DND-41 (cell line): ENCODE measurements at places on chromosomes 3 and 15.
A peak's percentile ranks its signal among the peaks of the same experiment; 100 is the strongest.

DNA sequence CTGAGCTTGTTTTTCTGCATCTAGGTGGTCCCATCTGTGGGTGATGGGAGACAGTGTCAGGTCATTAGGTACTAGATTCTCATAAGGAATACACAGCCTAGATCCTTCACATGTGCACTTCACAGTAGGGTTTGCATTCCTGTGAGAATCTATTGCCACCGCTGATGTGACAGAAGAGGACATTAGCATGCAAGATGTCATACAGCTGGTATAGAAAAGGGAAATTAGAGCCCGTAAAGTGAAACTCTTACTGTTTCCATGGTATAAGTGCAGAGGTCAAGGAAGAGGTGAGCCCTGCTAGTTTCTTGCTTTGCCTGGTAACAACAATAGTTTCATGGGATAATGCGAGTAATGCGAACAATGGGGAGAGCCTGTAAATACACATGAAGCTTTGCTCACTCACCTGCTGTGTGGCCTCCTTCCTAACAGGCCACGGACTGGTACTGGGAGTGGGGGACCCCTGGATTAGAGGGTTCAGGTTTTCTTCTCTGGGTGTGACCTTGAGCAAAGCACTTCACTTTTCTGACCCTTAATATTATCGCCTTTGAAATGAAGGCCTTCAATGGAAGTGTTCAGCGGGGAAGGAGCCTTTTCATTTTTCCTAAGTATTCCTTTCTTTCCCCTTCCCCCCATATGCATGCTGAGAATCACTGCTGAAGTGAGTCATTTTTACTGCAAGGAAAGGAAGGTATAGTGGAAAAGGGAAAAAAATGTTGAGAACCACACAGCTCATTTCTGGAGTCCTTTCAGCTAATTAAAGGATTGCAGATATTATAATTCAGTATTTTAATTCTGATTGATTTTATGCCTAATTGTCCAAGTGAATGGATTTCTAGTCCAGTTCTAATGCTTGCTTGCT is 286.4 kb downstream of the UBE2E2 start:
- DNase-seq, result no peak

DNA sequence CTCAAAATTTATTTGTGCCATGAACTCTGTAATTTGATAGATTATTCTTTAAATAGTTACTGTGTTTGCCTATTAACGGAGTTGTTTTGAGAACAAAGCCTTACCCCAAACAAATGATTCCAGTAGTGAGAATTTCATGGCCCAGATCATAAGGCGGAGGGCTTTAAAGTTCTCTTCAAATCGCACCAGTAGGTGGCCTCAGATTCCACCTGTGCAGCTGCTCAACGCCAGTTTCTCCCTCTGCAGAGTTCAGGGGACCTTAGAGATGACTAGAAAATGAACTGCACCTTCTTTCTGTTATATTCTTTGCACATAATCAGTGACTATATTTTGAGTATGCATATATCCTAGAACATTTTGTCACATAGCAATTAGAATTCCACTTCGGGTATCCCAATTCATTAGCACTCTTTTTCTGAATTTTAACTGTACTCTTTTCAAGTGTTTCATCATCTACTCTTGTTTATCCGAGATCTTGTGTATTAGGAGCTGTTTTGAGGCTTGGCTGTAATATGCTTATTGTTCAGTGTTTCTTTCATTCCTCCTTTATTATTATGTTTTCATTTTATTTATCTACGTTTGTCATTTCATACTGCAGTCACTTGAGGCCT is 232.6 kb upstream of the CHRM5 start:
- peak; percentile 15 for DNase-seq

GRCh38 chr15:41967506-41968206 is 4.7 kb downstream of the EHD4 start:
- no peak for DNase-seq

- DNase-seq, result no peak
Measured at GRCh38 chr3:149586871-149587270, 71.0 kb downstream of the WWTR1 start.

DNA sequence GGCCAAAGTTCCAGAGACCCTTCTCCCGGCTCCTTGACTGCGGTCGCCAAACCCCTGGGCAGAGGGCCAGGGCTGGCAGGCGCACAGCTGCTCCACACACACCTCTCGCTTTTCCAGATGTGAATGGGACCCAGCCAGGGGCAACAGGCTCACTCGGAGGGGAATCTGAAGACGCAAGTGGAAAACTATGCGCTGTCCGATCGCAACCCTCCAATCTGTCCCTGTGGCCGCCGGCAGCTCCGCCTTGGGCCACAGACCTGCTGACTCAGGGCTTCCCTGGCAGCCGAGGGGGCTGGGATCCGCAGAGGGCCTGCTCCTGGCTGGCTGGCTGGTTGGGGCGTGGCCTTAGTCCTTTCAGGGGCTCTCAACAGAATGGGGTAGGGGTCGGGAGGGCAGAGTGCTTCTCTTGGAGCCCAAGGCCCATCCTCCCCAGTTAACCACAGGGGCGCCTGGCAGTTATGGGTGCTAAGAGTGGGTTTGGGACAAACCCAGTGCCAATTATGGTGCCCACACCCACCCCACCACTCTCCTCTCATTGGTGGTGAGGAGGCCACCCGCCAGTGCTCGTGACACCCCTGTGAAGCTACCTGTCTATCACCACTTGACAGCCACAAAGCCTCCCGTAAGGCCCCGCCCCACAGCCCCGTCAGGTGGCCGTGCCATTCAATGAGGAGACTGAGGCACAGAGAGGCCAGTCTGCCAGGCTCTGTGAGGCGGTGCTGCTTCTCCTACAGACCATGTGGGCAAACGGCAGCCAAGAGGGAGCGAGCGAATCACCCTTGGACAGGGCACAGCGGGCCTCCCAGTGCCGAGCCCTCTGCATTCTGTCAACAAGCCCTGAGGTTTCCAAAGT is 53.8 kb downstream of the IQSEC1 start:
- DNase-seq, result no peak

DNA sequence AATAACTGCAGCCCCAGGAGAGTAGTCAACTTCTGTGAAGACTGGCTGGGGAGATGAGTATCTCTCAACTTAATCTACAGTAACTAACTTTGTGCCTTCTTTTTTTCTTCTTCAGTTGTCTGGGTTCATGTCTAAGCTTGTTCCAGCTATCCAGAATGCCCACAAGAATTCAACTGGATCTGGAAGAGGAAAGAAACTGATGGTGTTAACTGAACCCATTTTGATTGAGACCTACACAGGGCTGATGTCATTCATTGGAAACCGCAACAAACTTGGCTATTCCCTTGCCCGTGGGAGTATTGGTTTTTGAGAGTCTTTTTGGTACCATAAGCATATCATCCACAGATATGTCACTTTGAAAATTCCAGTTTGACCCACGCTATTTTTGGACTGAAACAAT is 148.7 kb downstream of the TPRG1 start:
- no peak for DNase-seq

DNA sequence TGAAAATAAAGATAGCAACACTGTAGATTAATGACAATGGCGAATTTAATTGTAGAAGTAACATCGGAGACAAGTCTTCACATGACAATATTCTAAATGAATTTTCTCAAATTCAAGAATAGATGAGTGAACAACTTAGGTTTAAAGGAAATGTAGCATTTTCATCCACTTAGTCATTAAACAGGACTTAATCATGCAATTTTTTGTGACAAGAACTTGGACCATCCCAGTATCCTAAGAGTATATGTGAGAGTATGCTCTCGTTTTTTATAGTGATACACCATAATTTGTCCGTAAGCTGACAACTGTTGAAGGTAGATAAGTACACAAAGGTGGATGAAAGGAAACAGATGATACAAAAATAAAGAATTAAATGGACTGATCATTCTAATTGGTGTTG is 81.5 kb downstream of the DLG1 start:
- no peak for DNase-seq

GRCh38 chr3:189766416-189766815 is 135.2 kb downstream of the TP63 start:
- no peak for DNase-seq

DNA sequence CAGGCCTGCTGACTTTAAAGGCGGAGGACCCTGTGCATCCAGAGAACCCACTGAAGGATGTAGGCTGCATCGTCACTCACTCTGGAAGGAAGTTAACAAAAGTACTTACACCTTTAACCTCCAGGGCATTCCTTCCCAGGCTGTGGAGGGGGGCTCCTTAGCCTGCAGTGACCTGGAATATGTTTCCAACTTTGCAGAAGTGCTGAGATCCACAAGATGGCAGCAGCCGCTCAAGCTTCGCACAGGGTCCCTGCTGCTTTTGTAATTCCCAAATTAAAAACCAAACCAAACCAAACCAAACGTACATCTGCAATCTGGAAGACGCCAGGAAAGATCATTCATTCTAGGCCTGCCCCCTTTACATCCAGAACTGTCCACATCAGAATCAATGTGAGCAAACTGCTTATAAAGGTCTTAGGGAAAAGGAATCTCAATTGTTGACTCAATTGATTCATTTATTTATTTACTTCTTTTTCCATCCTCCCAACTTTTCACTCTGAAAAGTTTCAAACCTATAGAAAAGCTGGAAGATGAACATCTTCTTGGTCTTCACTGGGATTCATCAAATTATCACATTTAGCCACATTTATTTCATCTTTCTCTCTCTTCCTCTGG is 70.5 kb upstream of the KLHL25 start:
- DNase-seq, result peak; percentile 31

- DNase-seq, result no peak
Measured at GRCh38 chr15:29556380-29556779, 265.9 kb downstream of the TJP1 start.

DNA sequence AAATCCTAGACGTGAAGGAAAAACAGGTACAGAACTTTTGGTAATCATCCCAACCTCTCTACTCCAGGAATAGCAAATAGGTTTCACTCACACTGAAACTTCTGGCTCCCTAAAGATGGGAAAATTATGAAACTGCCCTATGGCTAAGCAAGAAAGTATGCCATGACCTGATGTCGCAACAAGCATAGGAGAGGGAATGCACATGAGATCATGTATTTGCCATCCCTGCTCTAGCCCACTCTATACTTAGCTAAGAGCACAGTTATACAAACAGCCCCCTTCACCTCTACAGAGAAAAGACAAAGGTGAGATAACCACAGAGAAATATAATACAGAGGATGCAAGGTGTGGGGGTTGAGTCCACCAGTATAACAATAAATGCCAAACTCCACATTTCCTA is 102.7 kb downstream of the TBC1D5 start:
- no peak for DNase-seq

DNA sequence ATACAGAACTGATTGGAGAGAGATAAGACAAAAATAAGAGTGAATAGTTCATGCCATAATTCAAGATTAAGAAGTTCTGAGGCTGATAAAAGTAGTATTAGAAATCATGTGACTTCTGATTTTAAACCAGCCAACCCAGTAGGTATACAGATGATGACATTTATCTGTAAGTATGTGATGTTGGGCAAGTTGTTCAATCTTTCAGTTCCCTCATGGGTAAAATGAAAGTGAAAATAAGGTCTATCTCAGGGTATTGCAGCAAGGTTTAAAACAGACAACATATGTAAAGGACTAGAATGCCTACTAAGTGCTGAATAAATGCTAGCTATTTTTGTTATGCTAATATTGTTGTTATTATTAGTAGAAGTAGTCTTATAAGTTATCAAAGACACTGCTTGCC is 1055.7 kb downstream of the NAALADL2 start:
- no peak for DNase-seq

GRCh38 chr3:131712662-131713061 is 209.9 kb upstream of the MRPL3 start:
- DNase-seq, result no peak

DNA sequence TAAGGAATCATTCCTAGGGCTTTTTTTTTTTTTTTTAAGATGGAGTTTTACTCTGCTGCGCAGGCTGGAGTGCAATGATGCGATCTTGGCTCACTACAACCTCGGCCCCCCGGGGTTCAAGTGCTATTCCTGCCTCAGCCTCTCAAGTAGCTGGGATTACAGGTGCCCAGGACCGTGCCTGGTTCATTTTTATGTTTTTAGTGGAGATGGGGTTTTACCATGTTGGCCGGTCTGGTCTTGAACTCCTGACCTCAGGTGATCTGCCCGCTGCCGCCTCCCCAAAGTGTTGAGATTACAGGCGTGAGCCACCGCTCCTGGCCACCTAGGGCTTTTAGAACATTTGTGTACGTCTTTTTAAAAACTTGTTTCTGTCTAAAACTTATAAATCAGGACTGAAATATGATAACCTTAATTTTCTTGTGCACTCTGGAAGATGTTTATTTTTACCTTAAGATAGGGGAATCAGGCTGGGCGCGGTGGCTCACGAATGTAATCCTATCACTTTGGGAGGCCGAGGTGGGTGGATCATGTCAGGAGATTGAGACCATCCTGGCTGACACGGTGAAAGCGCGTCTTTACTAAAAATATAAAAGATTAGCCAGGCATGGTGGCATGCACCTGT is 21.8 kb downstream of the PIAS1 start:
- no peak for DNase-seq

- DNase-seq, result no peak
Measured at GRCh38 chr3:130692455-130692854, 54.2 kb downstream of the PIK3R4 start.

DNA sequence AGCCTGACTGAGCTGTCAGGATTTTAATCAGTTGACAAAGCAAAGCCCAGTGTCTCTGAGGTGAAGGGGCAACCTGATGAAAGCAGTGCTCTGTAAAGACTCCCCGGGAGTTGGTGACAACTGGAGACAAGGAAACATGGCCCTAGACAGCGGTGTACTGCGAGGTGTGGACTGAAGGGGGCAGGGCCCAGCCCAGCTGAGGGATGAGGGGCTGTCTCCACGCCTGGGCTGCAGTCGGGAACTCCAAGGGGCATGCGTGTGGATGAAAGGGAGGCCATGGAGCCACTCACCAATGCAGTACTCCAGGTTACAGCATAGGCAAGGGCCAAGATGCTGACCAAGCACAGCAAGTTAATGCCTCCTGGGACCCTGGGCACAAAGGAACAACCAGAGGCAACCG is 45.1 kb downstream of the SCAP start:
- no peak for DNase-seq

DNA sequence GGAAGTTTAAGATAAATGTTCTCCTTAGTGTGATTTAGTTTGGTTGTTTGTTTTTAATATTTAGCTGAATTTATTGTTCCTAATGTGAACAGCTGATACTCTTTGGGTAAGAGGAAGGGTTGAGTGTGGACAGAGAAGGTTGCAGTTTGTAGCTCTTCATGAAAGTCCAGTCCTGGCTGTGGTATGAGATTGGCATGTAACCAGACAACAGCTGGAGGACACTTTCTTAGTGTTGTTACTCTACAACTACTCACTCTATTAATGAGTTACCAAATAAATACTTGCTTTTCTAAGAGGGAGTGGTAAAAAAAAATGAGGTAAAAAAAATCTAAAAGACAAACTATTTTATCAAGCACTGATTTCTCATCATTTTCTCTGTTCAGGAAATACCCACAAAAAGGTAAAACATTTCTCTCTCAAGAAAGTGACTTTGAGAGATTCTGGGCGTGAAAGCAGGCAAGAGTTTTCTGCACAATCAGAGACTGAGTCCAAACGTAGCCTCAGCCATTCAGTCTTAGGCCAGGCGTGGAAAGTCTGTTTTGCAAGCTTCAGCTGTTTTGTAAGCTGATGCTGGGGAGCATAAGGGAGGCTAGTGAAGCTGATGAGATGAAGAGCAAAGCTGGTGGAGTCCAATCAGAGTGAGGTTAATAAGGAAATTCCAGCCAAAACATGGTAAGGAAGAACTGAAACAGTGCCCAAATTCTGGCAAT is 138.5 kb upstream of the ARPP21 start:
- DNase-seq, result no peak

- no peak for DNase-seq
Measured at GRCh38 chr3:192851821-192852372, 65.8 kb downstream of the MB21D2 start.

- no peak for DNase-seq
Measured at GRCh38 chr3:17035966-17036365, 151.2 kb downstream of the PLCL2 start.

GRCh38 chr15:25933456-25934158 is 70.5 kb upstream of the ATP10A start:
- no peak for DNase-seq

- DNase-seq, result no peak
Measured at GRCh38 chr3:124097362-124098131, 105.6 kb upstream of the ROPN1 start.
